H1 (cell line): ENCODE measurements at places on chromosomes 5 and 9.

DNA sequence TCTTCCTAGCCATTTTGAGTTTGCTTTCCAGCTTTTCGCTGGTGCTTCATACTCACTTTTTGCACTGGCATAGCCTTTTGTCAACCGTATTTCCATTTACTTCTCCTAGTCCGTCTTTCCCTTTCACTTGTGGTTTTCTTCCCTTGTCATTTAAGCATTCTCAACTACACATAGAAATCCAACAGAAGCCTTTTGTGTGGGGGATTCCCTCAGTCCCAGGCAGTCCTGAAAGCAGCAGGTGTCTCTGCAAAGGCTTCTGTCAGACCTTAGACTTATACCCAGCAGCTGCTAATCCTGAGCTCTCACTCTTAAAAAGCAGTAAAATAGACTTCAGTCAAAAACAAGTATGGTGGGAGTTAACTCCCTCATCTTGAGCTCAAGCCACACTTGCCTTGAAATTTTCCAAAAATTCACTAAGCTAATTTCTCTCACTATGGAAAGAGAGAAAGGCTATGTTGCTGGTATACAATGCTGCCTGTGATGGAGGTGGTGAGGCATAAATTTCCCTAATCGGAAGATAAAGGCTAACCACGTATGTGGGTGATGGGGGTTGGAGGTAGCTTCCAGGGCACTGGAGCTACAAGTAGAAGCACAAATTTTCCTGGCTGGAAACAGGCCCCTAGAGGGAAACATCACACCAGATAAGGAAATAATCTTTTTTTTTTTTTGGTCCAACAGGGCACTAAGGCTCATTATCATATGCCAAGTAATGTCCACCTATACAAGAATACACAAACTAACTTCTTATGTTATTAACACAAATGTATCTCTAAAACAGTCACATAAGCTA, 34.8 kb upstream of the IFNK start:
- no peak for DNase-seq

- no peak for DNase-seq
Observed at GRCh38 chr5:80067531-80068245, 32.5 kb downstream of the THBS4 start.

DNA sequence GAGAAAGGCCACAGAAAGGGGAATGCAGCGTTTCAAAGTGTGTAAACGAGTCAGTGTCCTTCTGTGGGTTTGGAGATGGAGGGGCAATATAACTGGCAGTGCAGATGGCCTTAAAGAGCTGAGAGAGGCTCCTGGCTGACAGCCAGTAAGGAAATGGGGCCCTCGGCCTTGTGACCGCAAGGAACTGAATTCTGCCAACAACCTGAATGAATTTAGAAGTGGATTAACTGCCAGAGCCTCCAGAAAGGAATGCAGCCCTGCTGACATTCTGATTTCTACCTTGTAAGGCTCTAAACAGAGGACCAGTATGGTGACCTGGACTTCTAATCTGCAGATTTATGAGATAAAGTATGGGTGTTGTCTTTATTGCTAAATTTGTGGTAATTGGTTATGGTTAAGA, 17.5 kb upstream of the NREP start:
- no peak for DNase-seq

DNA sequence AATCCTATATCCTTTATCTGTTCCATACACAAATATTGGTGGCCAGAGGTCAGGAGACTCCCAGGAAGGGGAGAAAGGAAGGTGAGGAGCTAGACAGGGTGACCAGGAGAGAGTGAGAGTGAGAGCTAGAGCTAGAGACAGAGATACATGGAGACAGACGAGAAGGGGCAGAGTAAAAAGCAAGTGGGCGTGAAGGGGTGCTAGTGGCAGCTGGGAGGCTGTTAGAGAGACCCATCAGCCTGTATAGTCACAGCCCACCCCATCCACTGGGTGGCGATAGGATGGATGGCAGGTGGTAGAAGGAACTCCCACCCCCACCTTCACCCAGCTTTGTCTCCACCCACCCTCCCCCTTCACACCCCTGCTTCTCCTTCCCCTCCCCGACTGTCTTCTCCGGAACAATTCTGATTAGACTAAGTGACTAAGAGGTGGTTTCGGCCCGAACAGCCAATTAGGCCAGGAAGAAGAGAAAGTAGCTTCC, 32.8 kb downstream of the PCDH1 start:
- no peak for DNase-seq

DNA sequence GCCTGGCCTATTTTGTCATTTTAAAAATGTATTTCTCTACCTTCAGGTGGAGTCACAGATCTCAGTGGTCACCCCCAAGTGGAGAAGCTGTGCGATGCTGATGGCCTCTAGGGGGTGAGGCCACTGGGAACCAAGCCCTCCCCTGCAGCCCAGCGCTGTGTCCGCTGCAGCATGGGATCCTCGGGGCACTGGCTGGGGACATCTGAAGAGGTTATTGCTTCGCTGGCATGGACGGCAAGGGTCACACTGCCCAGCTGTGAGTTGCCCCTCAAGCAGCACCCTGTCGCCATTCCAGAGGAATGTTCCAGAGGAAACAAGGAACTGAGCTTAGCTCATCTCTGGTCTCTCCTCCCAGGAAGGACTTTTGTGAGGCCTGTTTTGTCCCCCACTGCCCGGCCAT, 119.6 kb upstream of the S1PR3 start:
- DNase-seq: no peak

- DNase-seq: no peak
Observed at GRCh38 chr5:135465391-135466122, 13.4 kb upstream of the TIFAB start.

DNA sequence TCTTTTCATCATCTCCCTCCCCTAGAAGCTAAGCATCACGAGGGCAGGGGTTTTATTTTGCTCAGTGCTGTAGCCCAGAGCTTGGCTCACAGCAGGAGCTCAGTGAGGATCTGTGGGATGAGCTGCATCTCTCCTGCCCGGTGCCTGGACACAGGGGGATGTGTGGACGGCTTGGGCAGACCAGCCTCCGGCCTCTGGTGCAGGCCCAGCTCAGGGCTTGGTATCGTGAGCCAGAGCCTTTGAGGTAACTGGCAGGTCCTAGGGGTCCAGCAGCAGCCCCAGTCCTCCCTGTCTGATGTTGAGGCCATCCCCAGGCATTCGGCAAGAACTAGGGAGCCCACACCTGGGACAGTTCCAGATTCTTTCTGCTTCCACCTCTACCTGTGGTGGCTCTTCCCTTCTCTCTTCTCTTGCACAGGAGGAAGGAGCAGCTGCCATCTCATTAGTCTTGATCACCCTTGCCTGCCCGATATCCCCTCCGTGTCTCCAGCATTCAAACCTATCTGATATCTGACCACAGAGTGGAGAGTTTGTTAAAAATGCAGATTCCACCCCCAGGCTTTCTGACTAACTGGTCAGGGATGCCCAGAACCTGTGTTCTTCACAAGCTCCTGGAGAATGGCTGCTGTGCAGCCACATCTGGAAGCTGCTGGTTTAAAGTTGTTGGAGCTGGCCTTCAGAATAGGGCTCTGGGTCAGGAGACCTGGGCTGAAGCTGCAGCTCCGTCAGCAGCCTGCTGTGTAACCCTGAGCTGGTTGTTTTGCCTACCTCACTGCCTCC, 7.9 kb upstream of the SLC6A7 start:
- DNase-seq: no peak

DNA sequence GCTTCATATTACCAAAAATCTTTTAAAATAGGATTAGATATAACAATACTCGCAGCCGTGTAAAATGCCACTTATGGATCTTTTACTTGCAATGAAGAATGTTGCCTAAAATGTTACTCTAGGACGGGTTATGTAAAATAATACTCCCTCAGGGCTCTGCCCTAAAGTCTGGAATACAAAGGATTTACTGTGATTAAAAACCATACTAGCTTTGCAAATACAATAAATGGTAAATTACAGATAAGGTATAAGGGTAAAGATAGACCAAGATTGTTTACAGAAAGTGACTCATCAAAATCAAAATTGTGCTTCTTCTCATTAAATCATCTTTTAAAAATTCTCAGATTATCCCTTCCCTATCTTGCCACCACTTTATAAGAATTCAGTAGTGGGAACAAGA, 163.6 kb downstream of the MEF2C start:
- no peak for DNase-seq

- no peak for DNase-seq
Observed at GRCh38 chr5:157857816-157858526, 974 bp downstream of the CLINT1 start.

DNA sequence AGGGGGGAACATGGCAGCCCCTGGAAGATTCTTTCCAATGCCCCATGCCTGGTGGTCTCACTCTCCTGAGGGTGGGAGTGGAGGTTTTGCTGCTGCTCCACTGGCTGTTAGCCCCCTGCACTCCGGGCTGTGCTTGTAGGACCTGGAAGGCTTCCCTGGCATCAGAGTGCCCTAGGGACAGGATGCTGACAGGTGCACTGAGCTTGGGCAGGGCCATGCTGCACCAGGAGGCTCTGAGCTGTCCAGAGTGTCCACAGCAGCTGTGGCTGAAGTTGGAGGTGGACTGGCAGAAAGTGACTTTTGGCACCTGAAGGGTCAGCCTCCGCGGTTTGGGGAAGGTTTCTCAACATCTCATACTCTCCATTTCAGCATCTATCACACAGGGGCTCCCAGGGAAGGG, 249.1 kb downstream of the GADD45G start:
- no peak for DNase-seq

DNA sequence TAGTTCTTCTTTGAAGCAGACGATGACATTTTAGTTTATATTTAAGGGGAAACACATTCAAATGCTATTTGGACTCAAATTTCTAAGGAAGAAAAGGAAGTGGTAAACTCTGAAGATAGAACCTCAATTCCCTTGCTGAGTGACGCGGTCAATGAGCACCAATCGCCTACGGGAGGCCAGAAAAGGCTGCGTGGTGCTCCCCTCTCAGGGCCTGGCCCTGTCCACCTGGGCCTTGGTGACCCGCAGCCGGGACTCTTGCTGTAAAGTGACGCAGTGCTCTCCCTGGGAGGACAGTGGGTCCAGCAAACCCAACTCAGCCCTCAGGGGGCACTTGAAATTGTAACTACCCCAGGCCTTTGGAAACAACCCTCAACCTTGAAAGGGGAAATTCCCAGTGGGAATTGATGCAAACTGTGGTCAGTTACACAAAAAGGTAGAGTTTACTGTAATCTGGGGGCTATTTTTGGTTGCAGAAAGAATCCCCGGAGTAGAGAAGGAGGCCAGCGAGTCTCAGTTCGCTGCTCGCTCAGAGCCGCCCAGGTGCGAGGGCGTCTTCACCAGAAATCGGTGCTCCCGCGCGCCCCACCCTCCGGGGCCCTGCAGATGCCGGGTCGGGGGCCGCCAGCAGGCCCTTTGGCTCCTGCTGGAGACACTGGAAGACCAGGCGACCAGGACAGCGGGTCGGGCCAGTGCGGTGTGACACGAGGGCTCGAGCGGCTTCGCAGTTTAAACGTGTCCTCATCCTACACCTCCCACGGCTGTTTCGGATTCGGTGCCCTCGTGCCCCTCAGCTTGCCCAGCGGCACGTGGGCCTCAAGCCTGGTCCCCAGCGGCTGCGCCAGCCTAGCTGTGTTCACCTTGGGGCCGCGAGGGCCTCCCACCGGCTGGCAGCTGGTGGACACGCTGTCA, 1.4 kb upstream of the ANKRD33B start:
- peak; percentile 72 for DNase-seq

DNA sequence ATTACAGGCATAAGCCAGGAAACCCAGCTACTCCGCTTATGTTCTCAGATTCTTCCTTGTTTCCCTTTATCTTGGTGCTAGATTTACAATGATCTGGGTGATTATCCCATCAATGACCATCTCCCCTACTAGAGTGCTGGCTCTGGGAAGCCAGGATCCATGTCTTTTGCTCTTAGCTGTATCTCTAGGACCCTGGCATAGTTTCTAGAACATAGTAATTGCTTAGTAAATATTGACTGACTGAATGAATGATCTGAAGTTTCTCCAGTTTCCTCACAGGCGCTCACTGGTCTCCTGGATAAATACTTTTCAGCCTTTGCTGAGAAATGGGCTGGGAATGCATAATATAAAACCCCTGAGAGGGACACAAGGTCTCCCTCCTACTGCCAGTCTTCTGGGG, 60.0 kb upstream of the KLF9 start:
- no peak for DNase-seq

GRCh38 chr5:157369507-157369906, 90.5 kb upstream of the NIPAL4 start:
- DNase-seq: no peak

DNA sequence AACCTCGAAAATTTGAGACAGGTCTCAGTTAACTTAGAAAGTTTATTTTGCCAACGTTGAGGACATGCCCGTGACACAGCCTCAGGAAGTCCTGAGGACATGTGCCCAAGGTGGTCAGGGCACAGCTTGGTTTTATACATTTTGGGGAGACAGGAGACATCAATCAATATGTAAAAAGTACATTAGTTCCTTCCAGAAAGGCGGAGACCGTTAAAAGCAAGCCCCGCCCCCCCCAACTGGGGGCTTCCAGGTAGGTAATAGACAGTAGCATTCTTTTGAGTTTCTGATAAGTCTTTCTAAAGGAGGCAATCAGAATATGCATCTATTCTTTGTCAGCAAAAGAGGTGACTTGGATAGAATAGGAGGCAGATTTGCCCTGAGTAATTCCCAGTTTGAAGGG, 599 bp upstream of the MOCS2 start:
- no peak for DNase-seq

GRCh38 chr9:16867576-16868311, 2.7 kb downstream of the BNC2 start:
- DNase-seq: no peak

DNA sequence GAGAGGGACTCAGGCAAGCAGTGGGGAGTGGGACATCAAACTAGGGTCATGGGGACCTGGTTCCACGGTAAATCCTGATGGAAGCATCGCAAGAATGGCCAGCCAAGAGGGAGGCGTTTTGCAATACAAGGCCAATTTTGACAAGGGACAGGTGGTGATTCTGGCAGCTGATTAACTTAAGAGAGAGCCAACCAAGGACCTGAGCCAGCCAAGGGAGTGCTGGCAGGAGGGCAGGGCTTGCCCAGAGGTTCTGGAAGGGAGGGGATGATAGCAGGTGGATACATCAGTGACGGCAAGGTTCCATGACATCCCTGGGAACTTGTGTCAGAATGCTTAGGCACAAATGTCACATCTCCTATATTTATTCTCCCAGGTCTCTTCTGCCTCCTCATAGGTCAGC, 32.8 kb upstream of the PUM3 start:
- DNase-seq: no peak

GRCh38 chr9:137632230-137633161, 13.7 kb downstream of the EHMT1 start:
- DNase-seq: no peak

GRCh38 chr9:3842839-3843238, 317.0 kb upstream of the RFX3 start:
- no peak for DNase-seq

- DNase-seq: no peak
Observed at GRCh38 chr5:72290356-72291133, 29.5 kb downstream of the MRPS27 start.

DNA sequence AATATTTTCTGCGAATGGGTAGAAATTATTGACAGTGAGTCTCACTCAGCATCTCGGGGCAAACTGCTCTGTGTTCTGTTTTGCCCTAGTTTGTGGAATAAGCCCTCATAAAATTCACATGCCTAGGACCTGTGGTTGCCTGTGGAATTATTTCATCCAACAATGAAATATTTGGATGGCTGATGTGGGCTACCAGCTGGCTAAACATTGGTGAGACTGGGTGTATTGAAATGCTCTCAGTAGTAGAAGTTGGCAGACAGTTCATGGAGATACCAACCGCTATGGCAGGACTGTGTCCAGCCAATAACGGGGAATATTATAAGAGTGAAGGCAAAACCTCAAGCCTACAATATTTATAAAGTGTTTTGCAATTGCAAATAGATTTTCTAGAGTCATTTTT, 344.1 kb upstream of the RPS23 start:
- no peak for DNase-seq
